ENCODE measurements at places on chromosomes 16 and 17.

GRCh38 chr17:7191069-7191468, 11.9 kb upstream of the ASGR1 start:
- DNase-seq: no peak

DNA sequence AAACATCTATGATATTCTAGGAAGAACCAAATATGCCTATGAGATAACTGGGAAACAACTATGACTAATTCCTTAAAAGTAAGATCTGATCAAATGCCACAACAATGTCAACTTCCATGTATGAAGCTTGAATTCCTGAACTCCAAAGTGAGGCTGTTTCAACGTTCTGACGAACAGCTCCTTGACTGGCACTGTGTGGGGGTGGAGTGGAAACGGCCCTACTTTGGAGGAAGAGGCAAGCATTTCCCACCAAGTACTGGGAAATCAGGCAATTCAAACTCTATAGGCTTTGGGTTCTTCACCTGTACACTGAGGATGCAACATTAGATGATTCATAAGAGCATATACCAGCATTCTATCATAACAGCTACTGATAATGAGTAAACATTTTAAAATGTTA, 187.2 kb downstream of the CDK5R1 start:
- DNase-seq: no peak

DNA sequence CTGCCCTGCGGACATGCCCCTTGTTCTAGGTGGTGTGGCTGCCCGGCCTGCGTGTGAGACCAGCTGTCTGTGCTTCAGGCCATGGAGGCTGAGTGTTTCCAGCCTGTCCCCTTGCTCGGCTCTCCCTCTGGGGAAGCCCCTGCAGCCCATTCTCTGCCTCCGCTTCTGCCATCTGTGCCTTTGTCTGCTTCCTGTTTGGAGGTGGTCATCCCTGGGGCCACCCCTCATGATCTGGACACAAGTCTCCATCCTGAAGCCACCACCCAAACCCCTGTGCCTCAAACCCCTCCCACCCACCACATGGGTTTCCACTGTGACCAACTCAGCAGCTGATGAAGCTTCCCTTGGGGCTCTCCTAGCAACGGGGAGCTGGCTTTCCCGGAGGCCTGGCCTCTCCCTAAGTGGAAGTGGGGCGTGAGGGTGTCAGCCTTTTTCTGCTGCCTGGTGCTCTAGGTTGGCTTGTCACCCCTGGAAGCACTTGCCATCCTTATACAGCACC, 184.9 kb downstream of the SEC14L1 start:
- no peak for DNase-seq

GRCh38 chr16:30755955-30756780, 5.7 kb downstream of the CFAP119 start:
- no peak for DNase-seq

GRCh38 chr16:50136399-50136798, 16.7 kb upstream of the TENT4B start:
- DNase-seq: no peak

Data from NCI-H1436 treated with DMSO at 0.1 percent for 48 hours (cell line).